ENCODE measurements at places on chromosomes 1 and 21.

GRCh38 chr21:32082466-32082865, 196.4 kb downstream of the MIS18A start:
- H3K27me3 ChIP-seq, result no peaks in the 10 kb centered on the region
- no peaks in the 10 kb centered on the region for H3K4me1 ChIP-seq
- H3K4me3 ChIP-seq, result no peak overlapping the region
- no peak for DNase-seq

DNA sequence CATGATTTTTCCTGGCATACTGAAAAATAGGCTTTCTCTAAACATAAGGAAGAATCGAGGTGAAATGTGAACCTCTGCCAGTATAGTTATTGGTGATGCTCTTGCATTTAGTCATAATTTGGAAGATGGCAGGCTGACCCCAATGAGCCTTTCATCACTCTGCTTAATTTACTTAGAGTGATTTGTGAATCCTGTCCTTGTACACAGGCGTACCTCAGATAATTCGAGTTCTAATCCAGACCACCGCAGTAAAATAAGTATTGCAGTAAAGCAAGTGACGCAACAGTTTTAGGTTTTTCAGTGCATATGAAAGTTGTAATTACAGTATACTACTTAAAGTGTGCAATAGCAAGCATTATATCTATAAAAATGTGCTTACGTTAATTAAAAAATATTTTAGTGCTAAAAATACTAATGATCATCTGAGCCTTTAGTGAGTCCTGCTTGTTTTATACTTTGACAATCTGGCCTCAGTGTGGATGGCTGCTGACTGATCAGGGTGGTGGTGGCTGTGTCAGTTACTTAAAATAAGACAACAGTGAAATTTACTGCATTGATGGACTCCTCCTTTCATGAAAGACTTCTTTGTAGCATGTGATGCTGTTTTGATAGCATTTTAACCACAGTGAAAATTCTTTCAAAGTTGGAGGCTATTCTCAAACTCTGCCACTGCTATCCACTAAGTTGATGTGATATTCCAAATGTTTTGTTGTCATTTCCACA, 1.7 kb downstream of the PKNOX1 start:
- H3K36me3 ChIP-seq, result peaks cover 29% of the 10 kb centered on the region
- DNase-seq, result no peak
- no peaks in the 10 kb centered on the region for H3K27me3 ChIP-seq
- peak overlapping the region; percentile 87 for H3K4me3 ChIP-seq
- H3K4me1 ChIP-seq, result peaks cover 40% of the 10 kb centered on the region

GRCh38 chr1:97936976-97937375, 16.1 kb upstream of the DPYD start:
- H3K36me3 ChIP-seq, result peaks cover 15% of the 10 kb centered on the region
- no peak overlapping the region for H3K27ac ChIP-seq
- H3K27me3 ChIP-seq, result peaks cover 9% of the 10 kb centered on the region
- peaks cover 53% of the 10 kb centered on the region for H3K4me1 ChIP-seq

GRCh38 chr1:228938537-228938901, 203.2 kb downstream of the RHOU start:
- H3K36me3 ChIP-seq, result no peaks in the 10 kb centered on the region
- peak overlapping the region; percentile 49 for H3K4me3 ChIP-seq
- peak overlapping the region; percentile 89 for H3K27ac ChIP-seq
- peak; percentile 86 for DNase-seq

GRCh38 chr21:36422279-36423098, 37.3 kb downstream of the CHAF1B start:
- H3K27ac ChIP-seq, result no peak overlapping the region
- H3K27me3 ChIP-seq, result no peaks in the 10 kb centered on the region
- DNase-seq, result peak; percentile 52
- H3K4me3 ChIP-seq, result no peak overlapping the region
- peaks cover 10% of the 10 kb centered on the region for H3K4me1 ChIP-seq
- peaks cover 14% of the 10 kb centered on the region for H3K36me3 ChIP-seq

DNA sequence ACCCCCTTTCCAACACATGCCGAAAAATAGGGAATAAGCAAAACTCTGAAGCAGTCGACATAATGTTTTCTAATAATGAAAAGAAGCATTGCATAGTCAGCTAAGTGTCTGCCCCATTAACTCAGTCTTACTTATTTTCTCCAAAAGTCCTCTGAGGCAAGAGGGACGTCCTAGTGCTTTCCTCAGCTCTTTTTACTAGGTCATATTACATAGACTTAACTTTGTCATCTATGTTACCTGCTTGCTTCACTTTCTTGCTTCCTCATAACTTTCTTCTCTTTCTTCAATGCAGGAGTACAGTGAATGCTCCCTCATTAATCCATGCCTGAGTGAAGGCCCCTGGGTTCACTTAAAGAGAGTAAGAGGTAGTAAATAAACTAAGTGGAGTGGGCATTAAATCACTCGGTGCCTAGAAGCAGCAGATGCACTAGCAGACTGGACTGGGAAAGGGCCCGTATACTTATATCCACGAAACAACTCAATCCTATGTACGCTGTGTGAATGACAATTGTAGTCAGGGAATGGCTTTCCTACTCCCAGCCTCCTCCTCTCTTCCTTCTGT, 210.5 kb upstream of the SPAG17 start:
- H3K27ac ChIP-seq, result no peak overlapping the region
- no peaks in the 10 kb centered on the region for H3K27me3 ChIP-seq
- no peaks in the 10 kb centered on the region for H3K4me1 ChIP-seq

GRCh38 chr1:97170300-97170699, 448.7 kb downstream of the PTBP2 start:
- H3K36me3 ChIP-seq, result peaks cover 2% of the 10 kb centered on the region
- no peaks in the 10 kb centered on the region for H3K4me1 ChIP-seq
- DNase-seq, result no peak
- no peaks in the 10 kb centered on the region for H3K27me3 ChIP-seq

DNA sequence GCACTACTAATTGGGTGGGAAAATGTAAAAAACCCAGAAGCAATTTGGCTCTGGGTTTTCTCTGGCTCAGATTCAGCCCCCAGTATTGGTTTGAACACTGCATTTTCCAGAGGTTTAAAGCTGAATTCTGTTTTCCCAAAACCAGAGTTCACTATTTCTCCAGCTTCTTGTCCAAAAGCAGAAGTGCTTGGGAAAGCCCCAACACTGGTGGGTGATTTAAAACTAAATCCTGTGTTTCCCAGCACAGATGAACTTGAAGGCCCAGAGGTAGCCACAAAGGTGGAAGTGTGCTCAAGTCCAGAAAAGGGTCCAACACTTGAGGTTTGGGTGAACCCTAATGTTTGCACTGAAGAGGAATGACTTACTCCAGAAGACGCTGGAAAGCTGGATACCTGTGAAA, 678 bp downstream of the MCM3AP start:
- no peak overlapping the region for H3K27ac ChIP-seq
- peak overlapping the region; percentile 95 for H3K4me3 ChIP-seq
- peaks cover 53% of the 10 kb centered on the region for H3K36me3 ChIP-seq
- no peaks in the 10 kb centered on the region for H3K27me3 ChIP-seq
- no peak for DNase-seq

- peaks cover 61% of the 10 kb centered on the region for H3K36me3 ChIP-seq
- H3K27me3 ChIP-seq, result no peaks in the 10 kb centered on the region
- DNase-seq, result no peak
Measured at GRCh38 chr1:1101503-1101902, 14.4 kb downstream of the C1orf159 start.

DNA sequence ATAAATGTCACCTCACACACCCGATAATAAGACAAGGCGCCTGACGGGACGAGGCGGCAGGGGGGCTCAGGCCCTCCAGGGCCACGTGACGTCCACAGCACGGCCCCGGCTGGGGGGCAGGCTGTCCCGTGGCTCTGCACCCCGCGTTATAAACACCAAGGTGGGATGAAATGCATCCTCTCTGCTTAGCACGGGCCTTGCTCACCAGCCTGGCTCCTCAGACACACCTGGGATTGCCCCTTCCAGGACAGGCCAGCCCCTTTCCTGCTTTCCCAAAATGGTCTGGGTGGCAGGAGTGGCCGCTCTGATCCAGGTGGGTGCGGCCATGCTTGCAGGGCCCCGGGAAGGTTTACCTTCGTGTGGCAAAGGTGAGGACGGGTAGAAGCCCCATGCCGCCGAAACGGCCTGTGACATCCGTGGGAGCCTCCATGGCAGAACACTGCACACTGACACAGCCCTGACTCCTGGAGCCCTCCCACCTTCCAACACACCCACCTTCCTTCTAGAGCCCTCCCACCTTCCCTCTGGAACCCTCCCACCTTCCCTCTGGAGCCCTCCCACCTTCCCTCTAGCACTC, 35.9 kb downstream of the SLC19A1 start:
- H3K4me1 ChIP-seq, result no peaks in the 10 kb centered on the region
- H3K27me3 ChIP-seq, result no peaks in the 10 kb centered on the region
- DNase-seq, result no peak
- H3K36me3 ChIP-seq, result no peaks in the 10 kb centered on the region
- H3K4me3 ChIP-seq, result no peak overlapping the region
- no peak overlapping the region for H3K27ac ChIP-seq

DNA sequence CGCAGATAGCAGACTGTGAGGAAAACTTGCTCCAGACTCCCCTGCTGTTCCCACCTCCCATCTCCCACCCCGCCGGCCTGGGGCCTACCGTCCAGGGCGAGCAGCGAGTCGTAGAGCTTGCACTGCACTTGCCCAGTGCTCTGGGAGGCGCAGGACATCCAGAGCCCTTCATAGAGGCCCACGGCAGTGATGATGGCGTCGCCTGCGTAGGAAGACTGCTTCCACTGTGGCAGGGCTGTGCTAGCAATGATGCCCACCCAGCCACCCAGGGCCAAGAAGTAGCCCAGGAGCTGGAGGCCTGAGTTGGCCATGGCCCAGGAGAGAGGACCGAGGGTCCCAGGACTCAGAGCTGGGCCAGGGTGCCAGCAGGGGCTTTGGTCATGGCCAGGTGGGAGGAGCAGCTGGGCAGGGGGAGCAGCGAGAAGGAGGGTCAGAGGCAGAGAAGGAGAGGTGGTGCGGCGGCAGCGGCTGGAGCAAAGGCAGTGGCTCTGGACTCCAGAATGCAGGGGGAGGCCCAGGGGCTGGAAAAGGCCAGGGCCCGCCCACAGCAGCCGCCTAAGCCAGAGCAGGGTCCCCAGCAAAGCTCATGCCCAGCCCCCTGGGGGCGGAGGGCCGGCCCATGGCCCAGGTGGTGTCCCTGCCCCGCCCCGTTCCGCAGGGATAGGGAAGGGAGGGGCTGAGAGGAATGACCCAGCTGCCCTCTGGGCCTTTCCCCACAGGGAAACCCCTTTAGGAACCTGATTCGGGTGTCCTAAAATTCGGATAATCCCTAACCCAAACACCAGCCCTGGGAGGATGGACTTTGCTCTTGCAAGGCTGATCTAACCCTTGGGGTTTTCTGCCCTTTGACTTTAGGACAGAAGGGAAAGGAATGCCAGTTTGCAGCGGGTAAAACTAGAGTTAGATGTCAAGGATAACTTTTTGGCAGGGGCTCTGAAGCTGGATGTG, at the start of gene CLDN19:
Gene CLDN19 (minus strand): TSS at position 484 of the 948 bp plus-strand sequence. CDS start 173 bp downstream, at position 311.
- H3K4me3 ChIP-seq, result no peak within 1 kb of the TSS
- no peak for DNase-seq
- peaks cover 11% of the 10 kb centered on the region for H3K4me1 ChIP-seq
- no peaks in the 10 kb centered on the region for H3K36me3 ChIP-seq

DNA sequence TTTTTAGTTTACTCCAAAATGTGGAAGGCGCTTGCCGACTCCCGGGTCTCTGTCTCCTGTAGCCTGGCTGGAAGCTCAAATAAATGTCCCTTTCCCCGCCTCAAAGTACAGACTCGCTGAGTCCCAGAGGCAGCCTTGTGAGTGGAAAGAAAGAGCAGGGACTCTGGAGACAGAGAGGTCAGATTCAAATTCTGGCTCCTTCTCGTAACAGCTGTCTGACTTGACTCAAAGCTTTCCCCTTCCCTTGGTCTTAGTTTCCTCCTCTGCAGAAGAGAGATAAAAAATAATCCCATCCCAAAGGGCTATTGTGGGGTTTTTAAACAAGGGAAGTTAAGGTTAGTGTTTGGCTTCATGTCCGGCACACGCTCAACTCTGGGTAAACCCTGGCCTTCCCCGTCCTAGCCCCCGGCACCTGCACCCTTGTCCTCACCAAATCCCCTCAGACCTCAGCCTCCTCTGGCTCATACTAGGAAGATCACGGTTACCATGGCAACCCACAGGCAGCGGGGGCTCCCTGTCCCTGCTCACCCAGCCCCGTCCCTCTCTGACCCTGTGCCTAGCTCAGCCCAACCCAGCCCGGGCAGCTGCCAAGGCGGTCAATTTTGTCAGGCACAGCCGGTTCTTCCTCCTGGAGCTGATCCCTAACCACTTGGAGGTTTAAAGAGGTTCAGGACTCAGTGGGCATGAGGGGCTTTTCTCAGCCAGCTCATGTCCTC, 49.2 kb upstream of the IGSF21 start:
- H3K4me3 ChIP-seq, result no peak overlapping the region
- H3K27ac ChIP-seq, result no peak overlapping the region
- no peaks in the 10 kb centered on the region for H3K36me3 ChIP-seq
- no peak for DNase-seq

DNA sequence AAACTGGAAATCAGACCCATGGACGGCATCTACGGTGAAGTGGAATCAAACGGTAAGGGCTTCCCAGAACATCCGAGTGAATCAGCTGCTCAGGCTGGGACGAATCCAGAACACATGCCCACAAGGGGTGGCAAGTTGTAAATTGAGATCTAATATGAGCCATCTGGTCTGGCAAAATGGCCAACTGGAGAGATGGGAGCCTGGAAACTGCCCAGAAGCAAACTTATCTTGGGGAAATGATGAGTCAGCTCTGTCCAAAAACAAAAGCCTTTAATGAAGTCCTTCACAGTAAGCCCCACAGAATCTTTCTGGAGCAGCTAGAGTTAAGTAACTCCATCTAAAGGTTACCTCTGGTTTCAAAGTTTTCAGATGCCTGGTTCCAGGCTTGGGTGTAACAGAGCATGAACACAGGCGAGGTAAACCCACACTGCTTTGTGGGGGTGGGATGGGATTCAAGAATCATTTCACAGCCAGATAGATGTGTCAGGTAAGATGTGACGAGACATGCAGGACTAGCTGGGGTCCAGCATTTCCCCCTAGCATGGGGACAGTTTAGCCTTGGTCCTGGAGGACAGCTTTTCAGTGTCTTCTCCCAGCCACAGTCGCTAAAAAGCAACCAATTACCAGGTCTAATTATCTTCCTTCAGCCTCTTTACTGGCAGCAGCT, 10.5 kb upstream of the SRP9 start:
- H3K4me3 ChIP-seq, result no peak overlapping the region
- H3K4me1 ChIP-seq, result no peaks in the 10 kb centered on the region
- H3K27me3 ChIP-seq, result peaks cover 3% of the 10 kb centered on the region
- H3K36me3 ChIP-seq, result no peaks in the 10 kb centered on the region

DNA sequence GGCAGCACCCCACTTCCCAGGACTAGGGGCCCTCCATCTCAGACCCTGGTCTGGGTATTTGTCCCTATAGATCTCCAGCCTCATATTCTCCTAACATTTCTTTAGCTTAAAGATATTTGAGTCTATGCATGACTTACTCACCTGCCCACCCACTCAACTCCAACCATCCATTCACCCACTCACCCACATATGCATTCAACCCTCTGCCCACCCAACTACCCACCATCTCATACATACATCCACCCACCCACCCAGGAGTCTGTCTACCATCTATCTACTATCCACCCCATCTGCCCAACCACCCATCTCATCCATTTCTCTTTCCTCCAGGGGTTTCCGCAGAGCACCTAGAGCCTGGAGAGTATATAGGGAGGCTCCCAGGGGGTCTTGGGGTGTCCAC, 42.7 kb downstream of the FAAH start:
- H3K36me3 ChIP-seq, result no peaks in the 10 kb centered on the region
- H3K27ac ChIP-seq, result no peak overlapping the region
- no peak for DNase-seq

All from activated CD8-positive, alpha-beta T cell treated with anti-CD3 and anti-CD28 coated beads, Interleukin-2, amount 10 ng/mL, durations not matched to agents 7 days and 5 days (primary cell).